Mesenteric fat pad (tissue), 1 donor: ENCODE measurements at places on chromosomes 3 and 15. TPM values are rescaled to one million over a fixed set of nuclear protein-coding genes. Genes with fewer than 3 reads are reported as not detected.

CATSPER2 gene
- 5.2 TPM for total RNA-seq

DGKG gene
- 1.7 TPM for total RNA-seq

CCDC13 gene
- 1.3 TPM for total RNA-seq

TUSC7 gene
- total RNA-seq = not detected

GRK7 gene
- not detected for total RNA-seq

A4GNT gene
- total RNA-seq = not detected

DNA sequence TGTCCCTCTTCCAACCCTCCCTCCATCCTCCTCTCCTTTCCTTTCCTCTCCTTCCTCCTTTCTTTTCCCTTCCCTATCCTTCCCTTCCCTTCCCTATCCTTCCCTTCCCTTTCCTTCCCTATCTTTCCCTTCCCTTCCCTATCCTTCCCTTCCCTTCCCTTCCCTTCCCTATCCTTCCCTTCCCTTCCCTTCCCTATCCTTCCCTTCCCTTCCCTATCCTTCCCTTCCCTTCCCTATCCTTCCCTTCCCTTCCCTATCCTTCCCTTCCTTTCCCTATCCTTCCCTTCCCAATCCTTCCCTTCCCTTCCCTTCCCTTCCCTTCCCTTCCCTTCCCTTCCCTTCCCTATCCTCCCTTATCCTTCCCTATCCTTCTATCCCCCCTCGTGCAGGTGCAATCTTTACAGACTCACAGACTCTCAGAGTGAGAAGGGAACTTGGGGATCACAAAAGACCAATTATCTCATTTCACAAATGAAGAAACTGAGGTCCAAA lies 31.5 kb downstream of the RASGRF1 start:
- DNase-seq = no peak

GRCh38 chr15:48309740-48310139 lies 21.5 kb upstream of the DUT start:
- no peak for DNase-seq

- DNase-seq = no peak
Observed at GRCh38 chr3:40876009-40876408, 323.3 kb upstream of the CTNNB1 start.

- no peak for DNase-seq
Observed at GRCh38 chr15:71880276-71880675, 69.9 kb downstream of the NR2E3 start.

DNA sequence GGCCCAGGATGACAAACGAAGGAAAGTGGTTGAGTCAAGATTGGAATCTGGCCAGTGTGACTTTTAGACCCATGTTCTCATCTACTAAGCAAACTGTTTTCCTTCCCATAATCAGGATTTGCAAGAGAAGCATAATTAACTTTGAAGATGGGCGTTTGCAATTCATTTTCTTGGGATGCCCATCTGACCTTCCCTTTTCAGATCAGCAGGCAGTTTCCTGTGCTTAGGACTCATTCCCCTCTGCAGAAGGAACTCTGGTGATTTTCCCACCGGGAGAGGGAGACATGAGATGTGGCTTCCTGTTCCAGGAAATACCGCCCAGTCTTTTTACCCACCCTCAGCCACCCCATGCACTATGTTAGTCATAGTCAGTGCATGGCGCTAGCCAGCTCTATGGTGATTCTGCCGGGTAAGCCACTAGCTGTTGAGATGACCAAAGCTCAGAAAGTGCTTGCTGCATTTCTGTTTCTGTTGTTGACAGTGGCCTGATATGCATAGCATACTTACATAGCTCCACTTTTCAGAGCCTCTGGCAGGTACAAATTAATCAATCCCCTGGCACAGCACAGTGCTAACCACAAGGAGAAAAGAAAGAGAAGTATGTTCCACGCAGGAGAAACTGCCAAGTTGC lies 129.4 kb downstream of the VGLL4 start:
- no peak for DNase-seq

DNA sequence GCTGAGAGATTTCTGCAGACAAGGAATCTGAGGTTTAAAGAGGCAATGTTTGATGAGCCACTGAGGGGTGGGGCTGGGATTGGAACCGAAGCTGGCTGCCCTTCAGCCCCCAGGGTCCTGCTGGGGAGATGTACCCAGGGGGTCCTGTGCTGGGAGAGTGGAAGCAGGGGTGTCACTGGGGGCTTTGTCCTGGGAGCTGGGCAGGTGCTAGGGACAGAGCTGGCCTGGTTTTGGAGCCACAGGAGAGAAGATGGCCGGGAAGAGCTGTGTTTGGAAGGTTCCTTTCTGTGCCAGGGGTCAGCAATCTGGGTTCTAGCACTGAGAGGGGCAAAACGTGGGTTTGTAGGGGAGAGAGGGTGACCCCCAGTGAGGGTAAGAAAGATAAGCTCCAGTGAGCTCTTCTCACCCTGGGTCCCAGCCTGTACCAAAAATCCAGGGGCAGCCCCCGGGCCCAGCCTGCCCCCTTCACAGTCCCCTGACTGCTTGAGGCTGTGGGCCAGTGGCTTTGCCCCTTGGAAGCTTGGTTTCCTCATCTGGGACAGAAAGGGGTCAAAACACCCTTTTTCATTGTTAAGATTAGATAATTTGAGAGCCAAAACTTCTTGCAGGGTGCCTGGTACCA lies 69.6 kb downstream of the SMAD3 start:
- peak; percentile 71 for DNase-seq
